ENCODE measurements at places on chromosomes 6 and 20. TPM values are rescaled to one million over a fixed set of nuclear protein-coding genes. Genes with fewer than 3 reads are reported as not detected.

GRCh38 chr20:31816221-31816620 lies 2.9 kb upstream of the MYLK2 start:
- no peak for DNase-seq

The WFDC10B gene
- not detected for total RNA-seq

- DNase-seq: no peak
Measured at GRCh38 chr6:28105245-28105639, 19.2 kb upstream of the ZSCAN16 start.

The ADTRP gene
- 1.5 TPM for total RNA-seq

DNA sequence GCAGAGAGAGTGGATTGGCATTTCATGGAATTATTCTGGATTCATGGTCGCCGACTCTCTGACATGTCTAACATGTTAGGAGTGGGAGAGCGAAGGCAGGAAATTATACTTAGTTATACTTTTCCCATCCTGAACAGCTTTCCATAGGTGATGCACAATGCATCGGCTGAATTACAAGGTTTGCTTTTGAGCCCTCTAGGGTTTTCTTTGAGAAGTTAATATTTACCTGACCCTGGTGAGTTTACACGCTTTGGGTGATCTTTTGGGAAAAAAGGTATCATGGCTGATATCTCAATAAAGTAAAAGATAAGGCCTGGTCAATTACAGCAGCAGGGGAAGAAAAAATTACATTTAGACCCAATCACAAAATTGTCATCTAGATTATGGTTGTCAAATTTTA lies 14.0 kb upstream of the NKX2-2 start:
- no peak for DNase-seq

DNA sequence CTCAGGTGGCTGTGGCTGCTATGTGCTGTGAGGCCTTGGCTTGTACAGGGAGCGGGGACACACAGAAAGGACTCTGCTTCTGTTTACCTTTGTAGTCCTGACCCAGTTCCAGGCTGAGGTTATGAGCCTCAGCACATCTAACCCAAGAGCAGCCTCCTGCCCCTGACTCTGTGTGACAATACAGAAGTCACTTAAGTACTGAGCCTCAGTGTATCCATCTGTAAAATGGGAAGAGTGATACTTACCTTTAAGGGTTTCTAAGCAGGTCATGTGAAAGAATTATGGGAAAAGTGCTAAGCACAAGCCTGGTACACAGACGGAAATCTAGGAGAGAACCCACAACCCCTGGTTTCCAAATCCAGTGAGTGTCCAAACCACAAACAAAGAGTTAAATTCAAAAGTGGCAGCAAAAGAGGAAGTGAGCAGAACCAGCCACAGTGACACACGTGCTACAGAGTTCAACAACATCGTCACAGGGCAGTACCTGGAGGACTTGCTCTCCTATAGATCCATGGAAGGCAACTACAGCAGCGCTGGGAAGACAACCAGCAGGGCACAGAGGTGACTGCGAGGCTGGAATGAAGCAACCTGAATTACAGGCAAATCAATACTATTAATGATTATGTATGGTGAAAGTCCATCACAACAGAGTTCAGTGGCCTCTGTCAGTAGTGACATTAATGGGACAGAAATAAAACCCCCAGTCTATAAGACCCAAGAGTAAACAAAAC lies 12.5 kb downstream of the TRIM26 start:
- no peak for DNase-seq

- no peak for DNase-seq
Measured at GRCh38 chr6:43292341-43292740, 5.7 kb upstream of the SLC22A7 start.

The FKBP5 gene
- total RNA-seq: 9.4 TPM

DNA sequence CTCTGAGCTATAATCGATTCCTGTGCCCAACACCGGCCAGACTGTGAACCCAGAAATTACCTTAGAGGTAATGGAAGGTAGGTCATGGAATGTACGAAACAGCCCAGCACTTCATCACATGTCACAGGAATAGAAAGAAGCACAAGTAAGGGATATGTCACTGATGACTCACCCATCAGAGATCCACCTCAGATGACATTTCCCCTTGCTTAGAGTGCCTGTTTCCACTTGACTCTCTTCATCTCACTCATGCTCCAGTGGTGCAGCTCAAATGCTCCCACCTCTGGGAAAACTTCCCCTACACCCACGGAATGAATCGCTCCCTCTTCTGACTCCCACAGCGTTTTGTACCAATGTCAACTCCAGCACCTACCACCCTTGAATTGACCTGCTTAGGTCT lies 381.6 kb upstream of the CNR1 start:
- DNase-seq: no peak

The RAE1 gene
- 85.5 TPM for total RNA-seq

GRCh38 chr20:31757254-31757653 lies 18.2 kb downstream of the TPX2 start:
- DNase-seq: no peak

DNA sequence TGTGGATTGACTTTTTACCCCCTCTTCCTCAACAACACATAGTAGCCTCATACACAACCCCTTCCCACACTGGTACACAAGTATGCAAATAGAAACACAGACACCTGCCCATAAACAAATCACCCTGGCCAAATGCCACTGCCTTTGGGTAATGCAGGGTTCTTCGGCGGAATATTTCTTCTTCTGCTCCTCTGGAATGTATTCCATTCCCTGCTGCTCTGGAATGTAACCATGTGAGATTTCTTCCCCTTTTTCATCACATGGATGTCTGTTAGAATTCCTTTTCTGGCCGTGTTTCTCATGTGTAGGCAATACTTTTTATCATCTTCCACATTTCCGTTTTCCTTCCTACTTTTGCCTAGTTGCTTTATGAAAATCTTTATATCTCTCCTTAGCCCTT lies 76.1 kb upstream of the TPD52L1 start:
- no peak for DNase-seq

DNA sequence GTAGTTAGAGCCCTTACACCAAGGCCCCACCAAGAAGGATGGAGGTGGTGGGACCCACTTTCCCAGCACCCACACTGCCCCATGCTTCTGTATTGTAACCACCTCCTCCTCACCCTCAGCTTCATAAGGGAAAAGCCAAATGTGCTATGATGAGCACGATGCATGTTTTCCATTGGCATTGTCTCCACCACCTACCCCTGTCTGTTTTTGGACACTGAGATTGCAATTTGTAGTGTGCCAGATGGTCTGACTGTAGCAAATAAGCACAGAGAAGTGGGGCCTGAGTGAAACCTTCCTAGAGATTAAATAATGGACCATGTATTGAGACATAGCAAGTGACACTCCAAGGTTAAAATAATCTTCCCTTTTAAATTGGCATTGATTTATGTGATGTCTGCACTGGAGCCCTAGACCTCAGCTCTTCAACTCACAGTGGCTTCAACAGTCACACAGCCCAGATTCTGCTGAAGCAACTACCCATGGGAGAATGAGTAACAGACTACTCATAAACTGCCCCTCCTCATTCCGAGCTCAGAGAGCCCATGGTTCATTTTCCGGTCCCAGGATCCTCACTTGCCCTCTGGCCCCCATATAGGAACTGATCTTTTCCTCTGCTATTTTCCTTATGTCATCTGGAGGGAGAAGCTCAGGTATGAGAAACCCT lies 177.9 kb downstream of the COL9A1 start:
- peak; percentile 46 for DNase-seq

- DNase-seq: no peak
Measured at GRCh38 chr6:4962905-4963304, 40.9 kb downstream of the RPP40 start.

DNA sequence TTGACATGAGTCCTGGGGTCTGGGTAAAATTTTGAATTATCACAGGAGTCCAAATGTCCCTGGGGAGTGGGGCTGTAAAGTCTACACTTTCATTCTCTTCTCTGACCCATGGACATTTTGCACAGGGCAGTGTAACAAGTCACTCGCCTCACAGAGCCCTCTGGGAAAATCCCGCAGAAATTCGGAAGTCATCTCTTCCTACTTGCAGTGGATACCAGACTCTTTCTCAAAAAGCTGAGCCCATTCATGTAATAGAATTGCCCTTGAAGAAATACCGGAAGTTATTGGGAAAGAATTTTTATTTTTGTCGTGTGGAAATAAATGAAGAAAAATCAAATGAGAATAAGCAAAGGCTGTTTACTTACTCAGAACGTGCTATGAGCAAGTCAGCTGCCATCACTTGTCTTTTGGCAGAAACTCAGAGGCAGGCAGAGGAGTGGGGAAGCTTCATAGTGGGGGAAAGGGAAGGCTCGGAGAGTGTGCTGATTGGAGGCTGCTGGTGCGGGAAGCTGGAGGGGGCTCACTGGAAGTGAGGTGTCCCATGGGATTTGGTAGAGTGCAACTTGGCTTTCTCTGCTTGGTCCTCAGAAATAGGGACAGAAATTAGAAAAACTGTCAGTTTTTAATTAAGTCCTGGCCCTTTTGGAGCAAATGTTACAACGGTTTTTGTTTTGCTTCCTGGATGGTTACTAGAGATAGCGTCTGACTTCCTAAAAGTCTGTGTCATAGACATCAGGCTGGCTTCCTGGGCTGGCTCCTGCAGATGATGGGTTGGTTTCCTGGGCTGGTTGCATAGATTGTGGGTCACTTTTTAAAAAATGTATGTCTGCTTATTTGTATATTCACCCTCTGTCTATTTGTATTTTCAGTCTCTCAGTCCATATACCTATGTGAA lies 79.8 kb upstream of the EEF1E1 start:
- peak; percentile 5 for DNase-seq

The CGA gene
- not detected for total RNA-seq

DNA sequence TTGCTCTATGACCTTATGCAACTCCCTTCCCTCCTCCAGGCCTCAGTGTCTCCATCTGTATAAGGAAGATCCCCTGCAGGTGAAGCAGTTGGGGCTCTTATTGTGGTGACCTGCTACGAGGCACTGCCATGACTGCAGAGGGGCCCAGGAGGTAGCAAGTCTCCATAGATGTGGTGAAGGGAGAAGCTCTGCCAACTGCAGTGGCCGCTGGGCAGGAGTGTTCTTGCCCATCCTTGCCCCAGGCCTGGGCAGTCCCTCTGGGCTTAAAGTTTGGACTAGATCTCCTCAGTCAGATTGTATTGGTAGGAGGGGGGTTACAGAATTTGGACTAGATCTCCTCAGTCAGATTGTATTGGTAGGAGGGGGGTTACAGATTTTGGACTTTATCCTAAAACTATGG lies 12.2 kb downstream of the KCNK17 start:
- no peak for DNase-seq
